ENCODE measurements at places on chromosomes 5 and 9. TPM values are rescaled to one million over a fixed set of nuclear protein-coding genes. Genes with fewer than 3 reads are reported as not detected.

DNA sequence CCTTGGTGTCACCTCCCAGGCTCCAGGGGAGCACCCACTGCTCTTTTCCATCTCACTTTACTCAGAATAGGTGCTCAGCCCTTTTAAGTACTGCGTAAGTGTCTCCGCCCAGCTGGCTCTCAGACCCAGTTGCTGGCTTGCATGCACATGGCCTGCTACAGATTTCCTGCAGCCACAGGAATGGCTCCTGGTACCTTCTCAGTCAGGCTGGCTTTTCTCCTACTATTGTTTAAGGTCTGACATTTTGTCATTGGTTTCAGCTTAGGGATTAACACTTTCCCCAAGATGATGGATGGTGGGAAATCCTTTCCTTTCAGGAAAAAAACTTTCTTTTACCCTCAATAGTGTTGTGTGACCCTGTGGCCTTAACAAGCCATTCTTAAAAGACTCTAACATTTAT, 1652.3 kb upstream of the WWC1 start:
- no peaks in the 10 kb centered on the region for H3K27me3 ChIP-seq
- no peak for DNase-seq
- H3K36me3 ChIP-seq, result no peaks in the 10 kb centered on the region
- no peak overlapping the region for H3K27ac ChIP-seq
- no peaks in the 10 kb centered on the region for H3K4me1 ChIP-seq

DNA sequence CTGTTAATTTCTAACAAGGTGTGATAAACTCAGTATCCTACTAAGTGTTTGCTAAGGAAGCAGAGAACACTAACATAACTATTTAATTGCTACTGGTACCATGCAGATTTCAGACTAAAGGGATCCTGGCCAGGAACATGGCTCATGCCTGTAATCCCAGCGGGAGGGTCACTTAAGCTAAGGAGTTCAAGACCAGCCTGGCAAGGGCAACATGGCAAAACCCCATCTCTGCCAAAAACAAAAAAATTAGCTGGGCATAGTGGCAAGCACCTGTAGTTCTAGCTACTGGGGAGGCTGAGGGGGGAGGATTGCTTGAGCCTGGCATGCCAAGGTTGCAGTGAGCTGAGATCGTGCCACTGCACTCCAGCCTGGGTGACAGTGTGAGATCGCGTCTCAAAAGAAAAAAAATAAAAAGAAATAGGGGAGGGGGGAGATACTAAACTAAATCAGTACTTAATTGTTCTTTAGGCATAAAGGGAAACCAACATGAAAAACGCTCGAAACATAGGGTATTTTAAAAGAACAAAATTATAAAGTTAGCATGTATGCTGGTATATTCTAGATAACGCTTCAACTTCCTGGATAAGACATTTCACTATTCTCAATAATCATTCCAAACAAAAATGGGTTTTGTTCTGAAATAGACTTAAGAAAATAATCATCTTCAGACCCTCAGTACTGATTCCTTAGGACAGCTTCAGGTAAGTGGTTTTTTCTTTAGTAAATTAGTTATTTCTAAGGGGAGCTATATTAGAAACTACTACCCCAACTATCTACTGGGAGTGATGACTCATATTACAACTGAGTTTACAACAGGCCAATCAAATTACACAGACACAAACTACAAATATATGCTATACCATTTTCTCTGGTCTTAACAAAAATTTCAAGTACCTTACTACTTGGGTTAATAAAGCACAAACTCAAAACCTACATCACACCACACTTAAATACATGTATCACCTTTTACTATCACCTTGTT, 3.5 kb downstream of the PANK3 start:
- H3K27ac ChIP-seq, result no peak overlapping the region
- peaks cover 44% of the 10 kb centered on the region for H3K36me3 ChIP-seq
- DNase-seq, result no peak
- peaks cover 31% of the 10 kb centered on the region for H3K4me1 ChIP-seq
- H3K4me3 ChIP-seq, result no peak overlapping the region

DNA sequence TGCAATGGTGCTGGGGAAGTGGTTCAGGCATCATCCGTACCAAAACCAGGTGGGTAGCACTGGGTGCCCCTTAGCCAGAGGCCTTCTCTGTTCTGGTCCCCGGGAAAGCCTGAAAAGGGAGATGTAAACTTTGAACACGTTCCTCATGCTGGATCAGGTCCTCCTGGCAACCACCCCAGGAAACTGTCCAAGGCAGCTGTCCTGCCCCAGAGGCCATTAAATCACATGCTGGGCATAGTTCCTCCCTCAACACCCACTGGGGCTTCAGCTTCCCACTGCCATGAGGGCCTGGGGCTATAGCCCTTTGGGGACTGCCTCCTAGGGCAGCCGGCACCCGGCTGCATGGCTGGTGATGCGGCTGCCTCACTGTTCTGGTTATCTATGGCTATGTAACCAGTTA, 228.9 kb upstream of the MVB12B start:
- DNase-seq, result no peak
- no peaks in the 10 kb centered on the region for H3K4me1 ChIP-seq
- peaks cover 11% of the 10 kb centered on the region for H3K27me3 ChIP-seq
- H3K27ac ChIP-seq, result no peak overlapping the region
- H3K36me3 ChIP-seq, result no peaks in the 10 kb centered on the region

The SLC6A7 gene
- total RNA-seq, result not detected

The STK32A gene
- total RNA-seq, result not detected

GRCh38 chr9:119441832-119442231, 72.6 kb upstream of the BRINP1 start:
- no peaks in the 10 kb centered on the region for H3K36me3 ChIP-seq
- H3K4me3 ChIP-seq, result no peak overlapping the region
- no peak overlapping the region for H3K27ac ChIP-seq
- H3K27me3 ChIP-seq, result peaks cover 3% of the 10 kb centered on the region

- no peaks in the 10 kb centered on the region for H3K36me3 ChIP-seq
- H3K27me3 ChIP-seq, result peaks cover 14% of the 10 kb centered on the region
- H3K27ac ChIP-seq, result no peak overlapping the region
- no peak overlapping the region for H3K4me3 ChIP-seq
- no peak for DNase-seq
Observed at GRCh38 chr5:179242676-179243075, 102.6 kb downstream of the ADAMTS2 start.

DNA sequence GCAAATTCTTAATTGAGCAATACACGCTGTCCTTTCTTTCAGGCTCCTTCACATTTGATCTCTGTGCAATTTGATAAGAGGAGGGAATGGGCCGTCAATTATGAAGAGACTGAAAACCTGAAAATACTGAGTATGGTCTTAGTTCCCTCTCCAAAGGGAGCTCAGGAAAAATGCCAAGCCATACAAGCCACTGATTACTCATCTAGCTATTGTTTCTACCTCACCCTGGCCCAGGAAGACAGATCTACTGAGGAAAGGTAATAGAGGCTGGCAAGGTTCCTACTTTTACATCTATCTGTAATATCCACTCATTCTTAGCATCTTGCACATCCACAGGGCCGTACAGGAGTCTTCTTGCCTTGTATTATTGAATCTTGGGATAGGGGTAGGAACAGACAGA, 23.7 kb upstream of the TNC start:
- peaks cover 4% of the 10 kb centered on the region for H3K4me1 ChIP-seq
- H3K27me3 ChIP-seq, result peaks cover 48% of the 10 kb centered on the region
- H3K4me3 ChIP-seq, result no peak overlapping the region
- no peak for DNase-seq
- no peaks in the 10 kb centered on the region for H3K36me3 ChIP-seq
- H3K27ac ChIP-seq, result no peak overlapping the region

The SLC12A2 gene
- total RNA-seq, result 18.5 TPM

- peaks cover 53% of the 10 kb centered on the region for H3K27me3 ChIP-seq
- H3K4me3 ChIP-seq, result no peak overlapping the region
- no peak for DNase-seq
- no peaks in the 10 kb centered on the region for H3K4me1 ChIP-seq
Observed at GRCh38 chr5:53488195-53488722, 7.8 kb downstream of the FST start.

- H3K4me3 ChIP-seq, result no peak overlapping the region
- no peaks in the 10 kb centered on the region for H3K4me1 ChIP-seq
- peaks cover 13% of the 10 kb centered on the region for H3K27me3 ChIP-seq
- DNase-seq, result no peak
Observed at GRCh38 chr5:2185646-2186471, 303.1 kb upstream of the IRX4 start.

DNA sequence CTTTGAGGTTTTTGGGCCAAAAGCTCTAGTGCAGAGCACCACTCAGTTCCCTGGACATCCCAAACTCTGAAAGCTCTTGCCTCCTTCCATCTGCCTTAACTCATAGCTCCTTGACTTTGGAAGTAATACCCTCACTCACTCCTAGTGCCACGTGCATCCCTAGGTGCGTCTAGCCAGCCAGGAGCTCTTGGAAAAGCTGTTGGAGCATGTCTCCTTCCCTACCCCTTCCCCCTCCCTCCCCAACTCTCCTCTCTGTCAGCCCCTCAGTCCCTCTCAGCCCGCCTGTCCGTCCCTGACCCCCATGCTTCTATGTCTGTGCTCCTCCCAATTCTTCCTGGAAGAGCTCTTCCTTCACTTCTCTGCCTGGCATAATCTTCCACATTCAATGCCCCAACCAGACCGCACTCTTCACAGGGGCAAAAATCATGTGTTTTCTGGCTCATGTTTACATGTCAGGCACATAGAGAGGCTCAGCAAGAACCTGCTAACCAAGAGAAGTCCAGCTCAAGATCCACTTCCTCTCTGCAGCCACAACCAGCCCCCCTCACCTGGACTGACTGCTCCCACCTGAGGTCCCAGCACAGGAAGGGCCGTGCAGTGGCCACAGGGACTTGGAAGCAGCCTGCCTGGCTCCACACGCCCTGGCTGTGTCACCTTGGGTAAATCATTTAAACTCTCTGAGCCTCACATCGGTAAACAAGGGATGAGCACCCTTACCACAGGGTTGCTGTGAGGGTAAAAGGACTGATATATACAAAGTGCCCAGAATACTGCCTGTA, 58.4 kb downstream of the WHRN start:
- DNase-seq, result no peak
- H3K4me3 ChIP-seq, result no peak overlapping the region
- peaks cover 18% of the 10 kb centered on the region for H3K4me1 ChIP-seq

- DNase-seq, result no peak
- peaks cover 13% of the 10 kb centered on the region for H3K4me1 ChIP-seq
- no peaks in the 10 kb centered on the region for H3K27me3 ChIP-seq
- no peak overlapping the region for H3K4me3 ChIP-seq
- H3K27ac ChIP-seq, result no peak overlapping the region
Observed at GRCh38 chr9:2109069-2109650, 94.0 kb downstream of the SMARCA2 start.

GRCh38 chr5:60972231-60972630, 27.2 kb downstream of the NDUFAF2 start:
- peaks cover 14% of the 10 kb centered on the region for H3K4me1 ChIP-seq
- no peaks in the 10 kb centered on the region for H3K27me3 ChIP-seq
- DNase-seq, result peak; percentile 36
- no peak overlapping the region for H3K4me3 ChIP-seq
- peaks cover 54% of the 10 kb centered on the region for H3K36me3 ChIP-seq

DNA sequence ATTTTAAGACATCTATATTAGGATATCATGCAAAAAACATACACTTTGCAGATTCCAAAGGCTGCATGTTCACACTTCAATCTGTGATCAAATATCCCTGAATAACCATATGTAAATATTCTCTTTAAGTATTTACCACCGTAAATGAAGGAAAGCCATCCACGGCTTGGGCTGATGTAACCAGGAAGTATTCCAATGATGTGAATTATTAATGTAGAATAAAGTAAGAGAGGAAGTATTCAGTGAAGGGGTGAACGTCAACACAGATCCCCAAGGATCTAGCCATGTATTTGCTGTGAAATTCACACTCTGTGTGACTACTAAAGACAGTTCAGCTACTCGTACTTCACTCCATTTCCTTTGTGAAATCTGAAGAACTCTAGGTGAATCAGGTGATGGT, 75.2 kb downstream of the CDH6 start:
- no peaks in the 10 kb centered on the region for H3K36me3 ChIP-seq
- no peak overlapping the region for H3K27ac ChIP-seq
- DNase-seq, result no peak
- no peaks in the 10 kb centered on the region for H3K4me1 ChIP-seq
- H3K27me3 ChIP-seq, result no peaks in the 10 kb centered on the region

DNA sequence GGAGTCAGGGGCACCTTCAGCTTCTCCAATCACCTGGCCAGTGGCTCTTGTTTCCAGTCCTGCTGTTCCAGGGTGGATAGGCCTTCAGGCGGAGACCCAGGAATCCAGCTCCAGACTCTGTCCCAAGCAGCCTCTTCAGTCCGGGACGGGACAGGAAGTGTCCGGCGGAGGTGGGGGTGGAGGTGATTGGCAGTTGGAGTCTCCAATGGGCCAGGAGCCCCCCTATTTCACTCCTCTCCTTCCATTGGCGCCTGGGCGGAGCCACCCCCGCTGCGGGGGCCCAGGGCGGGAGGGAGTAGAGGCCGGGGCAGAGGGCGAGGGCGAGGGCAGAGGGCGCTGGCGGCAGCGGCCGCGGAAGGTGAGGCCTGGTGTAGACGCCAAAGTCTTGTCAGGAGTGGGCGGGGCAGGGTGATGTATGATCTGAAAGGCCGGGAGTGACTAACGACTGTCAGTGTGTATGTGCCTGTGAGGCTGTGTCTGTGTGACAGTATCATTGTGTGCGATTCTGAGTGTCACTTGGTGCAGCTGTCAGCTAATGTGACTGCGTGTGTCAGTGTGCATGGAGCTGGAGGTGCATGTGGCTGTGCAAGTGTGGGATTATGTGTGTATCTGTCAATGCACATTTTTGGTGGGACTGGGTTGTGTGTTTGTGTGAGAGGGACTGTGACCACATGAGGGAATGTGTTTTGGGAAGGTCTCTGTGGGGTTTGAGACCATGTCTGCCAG, at the start of gene IL11RA:
Gene IL11RA (plus strand): TSS at position 310 of the 726 bp plus-strand sequence. CDS start 3,033 bp downstream, outside the sequence.
- DNase-seq, result peak; percentile 57
- H3K4me3 ChIP-seq, result no peak within 1 kb of the TSS
- H3K4me1 ChIP-seq, result peaks cover 33% of the 10 kb centered on the region

Measured in activated naive CD8-positive, alpha-beta T cell treated with anti-CD3 and anti-CD28 coated beads for 36 hours (primary cell).